ENCODE measurements at places on chromosomes 6 and 20.

DNA sequence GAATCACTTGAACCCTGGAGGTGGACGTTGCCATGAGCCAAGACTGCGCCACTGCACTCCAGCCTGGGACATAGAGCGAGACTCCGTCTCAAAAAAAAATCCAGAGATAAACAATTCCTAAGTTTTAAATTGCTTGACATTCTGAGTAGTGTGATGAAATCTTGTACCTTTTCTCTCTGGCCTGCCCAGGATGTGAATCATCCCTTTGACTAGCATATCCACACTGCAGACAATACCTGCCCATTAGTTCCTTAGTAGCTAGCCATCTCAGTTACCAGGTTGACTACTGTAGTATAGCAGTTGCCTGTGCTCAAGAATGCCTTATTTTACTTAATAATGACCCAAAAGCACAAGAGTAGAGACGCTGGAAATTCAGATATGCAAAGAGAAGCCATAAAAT is 2.8 kb downstream of the ZFP57 start:
- no peak for DNase-seq

DNA sequence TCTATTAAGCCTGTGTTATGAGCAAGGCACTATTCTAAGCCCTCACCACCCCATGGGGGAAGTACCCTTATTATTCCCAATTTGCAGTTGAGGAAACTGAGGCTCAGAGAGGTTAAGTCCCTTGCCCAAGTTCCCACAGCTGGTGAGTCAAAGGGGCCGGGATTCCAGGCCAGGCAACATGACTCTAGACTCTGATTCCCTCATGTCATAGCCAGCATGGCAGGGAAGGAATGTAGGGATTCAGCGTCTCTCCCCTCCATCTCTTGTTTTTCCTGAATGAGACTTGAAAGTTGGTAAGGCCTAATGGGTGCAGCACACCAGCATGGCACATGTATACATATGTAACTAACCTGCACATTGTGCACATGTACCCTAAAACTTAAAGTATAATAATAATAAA is 6.7 kb downstream of the C6orf132 start:
- no peak for DNase-seq

GRCh38 chr6:12955956-12956355 is 239.4 kb downstream of the PHACTR1 start:
- no peak for DNase-seq

- DNase-seq = no peak
Observed at GRCh38 chr20:54276577-54277169, 68.8 kb downstream of the PFDN4 start.

DNA sequence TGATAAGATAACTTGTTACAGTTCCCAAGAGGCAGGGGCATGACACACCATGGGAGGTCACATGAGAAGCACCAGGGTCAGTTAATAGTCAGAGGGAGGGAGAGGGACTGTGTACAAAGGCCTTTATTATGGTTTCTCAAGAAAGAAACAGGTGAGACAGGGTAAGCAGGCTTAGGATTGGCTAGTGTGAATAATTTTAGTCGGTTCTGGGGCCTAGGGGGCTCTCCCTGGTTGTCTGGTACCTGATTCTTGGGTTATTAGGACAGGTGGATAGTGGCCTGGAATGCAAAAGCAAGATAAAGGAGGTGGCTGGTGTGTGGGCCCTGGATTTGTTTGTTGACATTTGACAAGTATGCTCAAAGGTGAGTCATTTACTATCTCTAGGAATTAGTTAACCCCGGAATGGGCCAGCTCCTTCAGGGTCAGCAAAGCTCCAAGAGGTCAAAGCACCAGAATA is 49.4 kb upstream of the MCUR1 start:
- DNase-seq = no peak

GRCh38 chr20:23140991-23141390 is 54.9 kb upstream of the CD93 start:
- DNase-seq = peak; percentile 64

DNA sequence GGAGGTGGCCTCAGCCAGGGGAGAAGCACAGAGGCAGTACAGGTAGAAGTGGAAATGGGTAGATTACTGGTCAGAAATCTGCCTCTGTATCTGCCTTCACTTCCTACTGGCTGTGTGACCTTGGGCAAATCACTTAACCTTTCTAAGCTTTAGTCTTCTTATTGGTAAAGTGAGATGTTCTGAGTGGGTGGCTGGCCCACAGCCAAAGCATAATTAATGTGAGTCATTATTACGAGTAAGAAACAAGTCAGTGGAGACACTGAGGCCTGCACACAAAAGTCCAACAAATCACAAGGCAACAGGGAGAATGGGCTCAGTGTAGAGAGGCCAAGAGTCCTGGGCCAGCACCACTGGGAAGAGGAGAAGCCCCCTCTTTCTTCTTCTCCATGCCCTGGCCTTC is 39.1 kb downstream of the NRN1 start:
- DNase-seq = no peak

Data from tibial artery (tissue), 4 donors.